ENCODE measurements at places on chromosomes 5 and 9.

DNA sequence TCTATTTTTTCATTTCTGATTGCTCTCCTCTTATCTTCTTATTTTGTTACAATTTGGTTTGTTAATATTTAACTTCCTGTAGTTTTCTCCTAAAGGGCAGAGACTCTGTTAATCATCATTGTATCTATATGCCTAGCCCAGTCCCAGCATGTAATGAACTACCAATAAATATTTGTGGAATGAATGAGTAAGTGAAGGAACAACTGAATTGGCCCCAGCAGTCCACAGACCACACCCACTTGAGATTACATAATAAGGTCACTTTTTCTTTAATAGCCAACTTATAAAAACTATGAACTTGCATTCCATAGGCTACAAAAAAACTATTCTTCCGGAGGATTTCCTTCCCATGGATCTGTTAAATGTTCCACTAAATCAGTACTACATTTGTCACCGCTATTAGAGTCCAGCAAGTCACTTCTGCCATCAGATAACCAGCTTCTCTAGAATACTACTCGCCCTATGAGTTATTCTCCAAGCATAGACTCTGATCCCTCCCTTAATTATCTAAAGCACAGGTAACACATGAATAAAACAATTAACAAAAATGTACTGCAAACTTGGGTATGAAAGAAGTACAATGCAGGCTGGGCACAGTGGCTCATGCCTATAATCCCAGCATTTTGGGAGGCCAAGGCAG is 27.5 kb upstream of the TNPO1 start:
- H3K4me3 ChIP-seq: no peak overlapping the region
- no peaks in the 10 kb centered on the region for H3K36me3 ChIP-seq
- peaks cover 4% of the 10 kb centered on the region for H3K27me3 ChIP-seq
- no peak overlapping the region for H3K27ac ChIP-seq
- no peak for DNase-seq

GRCh38 chr5:178143246-178143645 is 10.4 kb downstream of the NHP2 start:
- H3K4me3 ChIP-seq: no peak overlapping the region
- no peak for DNase-seq
- H3K27ac ChIP-seq: no peak overlapping the region
- H3K27me3 ChIP-seq: no peaks in the 10 kb centered on the region
- peaks cover 61% of the 10 kb centered on the region for H3K36me3 ChIP-seq

- H3K4me1 ChIP-seq: no peaks in the 10 kb centered on the region
- H3K4me3 ChIP-seq: no peak overlapping the region
- no peaks in the 10 kb centered on the region for H3K36me3 ChIP-seq
- H3K27me3 ChIP-seq: no peaks in the 10 kb centered on the region
- no peak overlapping the region for H3K27ac ChIP-seq
Measured at GRCh38 chr9:16449076-16449730, 421.3 kb downstream of the BNC2 start.

DNA sequence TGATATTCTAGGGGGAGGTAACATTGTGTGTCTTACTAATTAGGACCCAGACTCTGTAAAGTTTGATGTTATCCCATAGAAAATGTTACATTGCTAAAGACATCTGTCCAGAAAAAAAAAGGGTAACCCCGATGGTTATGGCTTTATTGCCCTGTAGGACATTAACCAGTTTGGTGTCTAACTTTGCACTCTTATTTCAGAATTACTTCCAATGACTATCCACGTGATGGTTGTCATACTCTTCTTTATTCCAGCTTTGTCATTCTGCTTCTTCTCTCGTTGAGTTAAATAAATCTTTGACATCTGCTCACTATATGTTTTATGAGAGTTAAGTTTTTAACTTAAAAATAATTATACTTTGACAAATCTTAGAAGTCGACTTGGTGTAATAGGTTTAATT is 180.4 kb upstream of the ANKRD55 start:
- no peak for DNase-seq
- H3K36me3 ChIP-seq: no peaks in the 10 kb centered on the region
- no peak overlapping the region for H3K4me3 ChIP-seq

DNA sequence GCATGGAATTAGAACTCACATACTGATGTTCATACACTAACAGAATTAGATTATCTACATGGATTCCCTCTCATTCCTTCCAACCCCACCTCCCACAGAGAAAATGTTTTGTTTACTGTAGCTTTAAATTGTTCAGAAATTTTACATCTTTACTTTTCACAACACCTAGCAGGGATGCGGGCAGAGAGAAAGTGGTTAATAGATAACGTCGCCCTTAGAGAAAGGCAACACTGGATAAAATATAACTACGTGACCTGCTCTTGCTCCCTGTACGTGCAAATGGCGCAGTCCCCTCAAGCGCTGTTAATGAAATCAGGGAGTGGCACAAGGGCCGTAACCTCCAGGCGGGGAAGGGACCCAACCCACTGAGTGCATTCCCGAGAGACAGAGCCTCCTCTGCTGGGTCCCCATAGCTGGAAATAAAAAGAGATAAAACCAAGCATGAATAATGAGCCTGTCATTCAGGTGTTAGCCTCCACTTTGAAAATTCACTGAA is 125.3 kb upstream of the DAPK1 start:
- no peak for DNase-seq
- no peak overlapping the region for H3K4me3 ChIP-seq
- no peaks in the 10 kb centered on the region for H3K36me3 ChIP-seq
- H3K27ac ChIP-seq: no peak overlapping the region
- H3K27me3 ChIP-seq: no peaks in the 10 kb centered on the region
- H3K4me1 ChIP-seq: no peaks in the 10 kb centered on the region

GRCh38 chr5:56330167-56330566 is 97.0 kb upstream of the ANKRD55 start:
- peaks cover 46% of the 10 kb centered on the region for H3K4me1 ChIP-seq
- no peak overlapping the region for H3K27ac ChIP-seq
- no peak overlapping the region for H3K4me3 ChIP-seq
- no peak for DNase-seq
- H3K27me3 ChIP-seq: no peaks in the 10 kb centered on the region

- H3K36me3 ChIP-seq: peaks cover 62% of the 10 kb centered on the region
- H3K4me1 ChIP-seq: no peaks in the 10 kb centered on the region
- H3K27ac ChIP-seq: no peak overlapping the region
- no peak for DNase-seq
- no peaks in the 10 kb centered on the region for H3K27me3 ChIP-seq
Measured at GRCh38 chr5:55429221-55429612, 105.5 kb downstream of the PLPP1 start.

DNA sequence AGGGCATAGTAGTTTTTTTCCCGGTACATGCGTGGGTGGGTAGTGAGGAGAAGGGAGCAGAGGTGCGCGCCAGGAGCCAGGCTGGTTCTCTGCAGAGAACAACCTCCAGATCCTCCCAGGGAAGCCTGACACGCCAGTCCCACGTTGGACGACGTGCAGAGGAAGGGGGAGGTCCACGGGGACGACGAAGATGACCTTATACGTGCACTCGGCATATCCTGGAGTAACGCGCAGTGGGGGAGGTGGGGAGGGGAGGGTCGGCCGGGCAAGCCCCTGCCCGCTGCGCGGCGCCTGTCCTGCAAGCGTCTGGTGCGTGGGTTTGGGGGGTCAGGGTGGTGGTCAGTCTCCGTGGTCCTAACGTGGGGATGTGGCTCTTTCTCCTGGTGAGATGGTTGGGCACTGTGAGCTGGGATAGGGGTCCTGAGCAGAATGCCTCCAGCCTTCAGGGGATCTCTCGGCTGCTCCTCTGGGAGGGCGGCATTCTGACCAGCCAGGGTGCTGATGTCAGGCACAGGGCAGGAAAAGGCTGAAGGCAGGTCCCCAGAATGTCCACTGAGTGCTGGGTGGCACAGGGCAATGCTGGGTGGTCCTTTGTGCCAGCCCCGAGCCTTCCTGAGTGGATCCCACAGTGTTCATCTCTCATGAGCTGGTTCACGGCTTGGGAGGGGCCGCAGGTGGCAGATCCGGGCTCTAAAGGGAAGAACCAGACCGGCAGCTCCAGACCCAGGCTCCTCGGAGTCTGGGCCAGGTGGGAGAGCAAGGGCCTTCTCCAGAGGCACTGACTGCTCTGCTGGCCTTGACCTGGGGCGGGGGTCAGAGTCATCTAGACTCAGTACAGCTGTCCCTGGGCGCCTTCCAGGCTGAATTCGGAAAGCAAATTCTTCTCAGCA is 10.5 kb upstream of the SCGB3A1 start:
- H3K4me3 ChIP-seq: no peak overlapping the region
- no peaks in the 10 kb centered on the region for H3K4me1 ChIP-seq
- no peaks in the 10 kb centered on the region for H3K36me3 ChIP-seq
- no peak for DNase-seq
- no peaks in the 10 kb centered on the region for H3K27me3 ChIP-seq
- H3K27ac ChIP-seq: no peak overlapping the region

DNA sequence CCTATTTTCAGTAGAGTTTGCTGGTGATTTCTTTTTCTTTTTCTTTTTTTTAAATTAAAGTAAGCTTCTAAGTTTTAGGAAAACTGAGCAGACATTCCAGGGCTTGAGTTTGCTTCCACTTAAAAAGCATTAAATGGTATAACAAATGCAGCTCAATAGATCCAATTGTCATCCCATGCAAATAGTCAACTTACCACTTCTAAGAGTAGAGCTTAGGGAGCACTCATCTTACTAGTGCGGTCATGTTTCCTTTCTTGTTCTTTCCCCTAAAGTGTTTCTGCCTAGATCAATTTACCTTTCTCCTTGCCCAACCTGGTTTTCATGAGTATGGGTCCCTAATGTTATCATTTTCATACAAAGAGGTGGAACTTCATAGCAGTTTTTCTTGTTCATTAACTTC is 13.0 kb upstream of the CEP120 start:
- H3K4me1 ChIP-seq: peaks cover 5% of the 10 kb centered on the region
- no peak overlapping the region for H3K27ac ChIP-seq
- H3K36me3 ChIP-seq: no peaks in the 10 kb centered on the region
- H3K4me3 ChIP-seq: no peak overlapping the region
- DNase-seq: no peak

DNA sequence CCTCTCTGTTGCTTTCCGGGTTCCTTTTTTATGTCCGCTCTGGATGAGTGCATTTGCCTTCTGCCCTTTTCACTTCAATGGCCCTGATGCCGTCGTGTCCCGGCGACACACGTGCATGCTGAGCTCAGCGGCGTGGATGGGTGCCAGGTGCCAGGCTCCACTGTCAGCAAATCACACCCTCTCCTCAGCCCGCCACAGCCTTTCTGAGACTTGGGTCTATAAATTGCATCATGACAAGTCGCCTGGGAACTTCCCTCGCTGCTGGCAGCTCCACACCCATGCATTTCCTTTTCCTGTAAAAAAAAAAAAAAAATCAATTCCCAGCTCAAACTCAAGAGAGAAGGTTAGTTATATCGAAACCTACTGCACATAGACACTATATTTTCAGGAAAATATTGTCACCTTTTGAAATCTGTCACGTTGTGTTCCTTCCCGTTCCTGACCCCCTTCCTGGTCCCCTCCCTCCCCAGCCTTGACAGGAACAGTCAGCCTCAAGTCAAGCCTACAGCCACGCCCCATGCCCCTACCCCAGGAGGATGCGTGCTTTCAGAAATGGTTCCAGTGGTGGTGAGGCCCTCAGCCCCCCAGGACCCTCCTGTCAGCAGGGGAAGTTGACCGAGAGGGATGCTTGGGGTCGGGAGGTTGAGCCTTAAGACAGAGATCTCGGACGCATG is 110.3 kb upstream of the PTCH1 start:
- no peaks in the 10 kb centered on the region for H3K27me3 ChIP-seq
- peaks cover 14% of the 10 kb centered on the region for H3K4me1 ChIP-seq
- H3K36me3 ChIP-seq: no peaks in the 10 kb centered on the region
- H3K27ac ChIP-seq: no peak overlapping the region

DNA sequence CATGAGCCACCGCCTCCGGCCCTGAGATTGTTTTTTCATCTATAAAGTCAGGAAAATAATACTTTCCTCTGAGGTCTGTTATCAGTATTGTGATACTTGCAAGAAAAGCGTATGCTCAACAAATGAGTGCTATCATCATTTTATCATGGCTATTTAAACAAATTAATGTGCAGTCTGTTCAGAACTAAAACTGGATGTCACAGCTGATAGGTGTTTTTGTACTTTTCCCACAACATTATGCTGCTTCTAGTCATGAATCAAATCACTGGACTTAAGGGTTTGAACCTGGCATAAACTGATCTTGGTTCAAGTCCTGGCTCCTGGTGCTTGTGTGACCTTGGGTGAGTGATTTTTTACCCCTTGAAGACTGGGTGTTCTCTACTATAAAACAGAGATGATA is 21.4 kb upstream of the PHF19 start:
- H3K27ac ChIP-seq: no peak overlapping the region
- no peaks in the 10 kb centered on the region for H3K27me3 ChIP-seq
- peaks cover 6% of the 10 kb centered on the region for H3K36me3 ChIP-seq
- no peak overlapping the region for H3K4me3 ChIP-seq
- DNase-seq: no peak

All from CD4-positive, alpha-beta T cell (primary cell).